ENCODE measurements at places on chromosomes 16 and 17.

GRCh38 chr17:64653325-64653984, 8.7 kb downstream of the SMURF2 start:
- no peak for DNase-seq

- no peak for DNase-seq
Observed at GRCh38 chr16:83967091-83967490, 953 bp upstream of the NECAB2 start.

DNA sequence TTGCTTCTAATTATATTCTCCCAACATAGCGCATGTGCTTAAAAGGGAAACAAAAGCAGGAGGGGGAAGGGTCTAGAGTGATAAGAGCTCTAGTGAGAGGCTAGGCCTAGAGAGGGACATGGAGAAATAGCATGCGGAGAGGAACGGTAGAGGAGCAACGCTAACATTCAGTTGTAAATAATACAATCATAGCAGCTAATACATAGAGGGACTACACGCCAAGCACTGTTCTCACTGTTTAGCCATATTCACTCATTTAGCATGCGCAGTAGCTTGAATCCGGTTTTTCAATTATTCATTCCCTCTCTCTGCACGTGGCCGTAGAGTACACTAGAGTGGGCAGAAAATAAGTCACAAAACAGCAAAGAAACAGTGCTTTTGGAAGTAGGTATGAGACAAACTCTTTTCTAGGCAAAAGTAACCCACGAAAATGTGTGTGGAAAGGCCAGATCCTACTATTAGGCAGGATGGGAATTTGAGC, 1.7 kb upstream of the ALOX12 start:
- DNase-seq: no peak

DNA sequence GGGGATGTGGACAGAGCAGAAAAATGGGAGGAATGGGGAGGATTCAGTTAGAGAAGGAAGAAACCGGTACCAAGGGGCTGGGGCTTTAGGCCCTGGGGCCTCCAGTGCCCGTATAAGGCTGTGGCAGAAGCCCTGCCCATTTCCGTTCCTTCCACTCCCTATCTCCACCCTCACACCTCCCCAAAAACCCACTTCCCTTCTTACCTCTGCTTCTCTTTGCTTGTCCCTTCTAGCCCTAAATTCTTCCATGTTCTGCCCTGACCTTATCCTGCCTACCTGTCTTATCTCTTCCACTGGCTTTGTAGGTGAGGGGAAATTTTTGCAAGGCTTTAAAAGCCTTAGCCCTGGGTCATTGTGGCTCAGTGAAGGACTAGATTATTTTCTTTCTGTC, 4.1 kb downstream of the RNF167 start:
- DNase-seq: no peak

- no peak for DNase-seq
Observed at GRCh38 chr16:77116856-77117255, 74.1 kb upstream of the MON1B start.

- DNase-seq: no peak
Observed at GRCh38 chr16:2963723-2964474, at the start of gene KREMEN2. TSS of gene KREMEN2 (plus strand) at chr16:2964275. CDS start at chr16:2964521, 246 bp downstream.

- DNase-seq: no peak
Observed at GRCh38 chr17:48637323-48638260, 11.4 kb upstream of the HOXB9 start.

DNA sequence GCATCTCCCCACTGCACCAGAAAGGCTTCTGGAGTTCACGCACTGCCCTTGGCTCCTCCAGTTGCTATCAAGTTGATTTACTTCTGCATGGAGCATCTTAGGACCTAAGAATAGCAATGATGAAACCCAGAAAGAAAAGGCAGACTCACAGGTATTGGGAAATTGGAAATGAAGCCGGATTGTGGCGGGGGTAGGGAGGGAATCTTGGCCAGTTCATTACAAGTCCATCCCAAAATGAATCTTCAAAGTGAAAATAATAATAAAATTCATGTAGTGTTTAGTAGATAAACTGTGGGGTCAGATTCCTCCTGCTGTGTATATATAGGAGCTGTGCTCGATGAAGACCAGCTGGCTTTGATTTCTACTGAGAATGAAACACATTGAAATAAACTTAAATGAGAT, 33.7 kb downstream of the TEKT3 start:
- DNase-seq: no peak

- DNase-seq: no peak
Observed at GRCh38 chr17:74433421-74434121, 1.7 kb downstream of the GPRC5C start.

Data from common myeloid progenitor, CD34-positive (primary cell).